ENCODE measurements at places on chromosomes 7 and 10. TPM values are rescaled to one million over a fixed set of nuclear protein-coding genes. Genes with fewer than 3 reads are reported as not detected.

The GPRIN2 gene
- total RNA-seq, result 0.09 TPM

- no peak overlapping the region for H3K4me3 ChIP-seq
- peaks cover 20% of the 10 kb centered on the region for H3K4me1 ChIP-seq
- no peak for DNase-seq
- no peaks in the 10 kb centered on the region for H3K27me3 ChIP-seq
Observed at GRCh38 chr7:129213828-129214227, 11.0 kb upstream of the AHCYL2 start.

DNA sequence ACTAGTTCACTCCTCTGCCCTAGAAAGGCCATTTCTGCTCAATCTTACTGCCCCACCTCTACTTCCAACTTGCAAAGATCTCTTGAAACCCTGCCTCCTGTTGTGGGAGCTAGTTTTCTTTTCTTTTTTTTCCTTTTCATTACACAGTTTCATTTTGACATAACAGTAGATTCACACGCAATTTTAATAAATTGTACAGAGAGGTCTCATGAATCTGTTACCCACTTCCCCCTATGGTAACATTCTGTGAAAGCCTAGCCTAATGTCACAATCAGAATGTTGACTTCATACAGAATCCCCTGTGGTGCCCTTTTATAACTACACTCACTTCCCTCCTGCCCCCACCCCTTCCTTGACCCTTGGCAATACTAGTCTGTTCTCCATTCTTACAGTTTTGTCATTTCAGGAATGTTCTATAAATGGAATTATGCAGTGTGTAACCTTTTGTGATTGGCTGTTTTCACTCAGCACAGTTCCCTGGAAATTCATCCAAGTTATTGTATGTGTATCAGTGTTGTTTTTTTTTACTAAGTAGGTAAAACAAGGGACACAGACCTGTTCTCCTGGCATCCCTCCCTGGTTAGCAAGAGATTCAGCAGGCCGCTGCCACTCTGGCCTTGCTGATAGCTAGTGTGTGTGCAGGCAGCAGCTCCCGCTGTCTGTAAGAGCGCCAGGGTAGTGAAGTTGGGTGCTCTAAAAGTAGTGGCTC, 21.5 kb downstream of the CHST3 start:
- H3K27ac ChIP-seq, result peak overlapping the region; percentile 47
- H3K4me1 ChIP-seq, result no peaks in the 10 kb centered on the region
- no peak for DNase-seq

DNA sequence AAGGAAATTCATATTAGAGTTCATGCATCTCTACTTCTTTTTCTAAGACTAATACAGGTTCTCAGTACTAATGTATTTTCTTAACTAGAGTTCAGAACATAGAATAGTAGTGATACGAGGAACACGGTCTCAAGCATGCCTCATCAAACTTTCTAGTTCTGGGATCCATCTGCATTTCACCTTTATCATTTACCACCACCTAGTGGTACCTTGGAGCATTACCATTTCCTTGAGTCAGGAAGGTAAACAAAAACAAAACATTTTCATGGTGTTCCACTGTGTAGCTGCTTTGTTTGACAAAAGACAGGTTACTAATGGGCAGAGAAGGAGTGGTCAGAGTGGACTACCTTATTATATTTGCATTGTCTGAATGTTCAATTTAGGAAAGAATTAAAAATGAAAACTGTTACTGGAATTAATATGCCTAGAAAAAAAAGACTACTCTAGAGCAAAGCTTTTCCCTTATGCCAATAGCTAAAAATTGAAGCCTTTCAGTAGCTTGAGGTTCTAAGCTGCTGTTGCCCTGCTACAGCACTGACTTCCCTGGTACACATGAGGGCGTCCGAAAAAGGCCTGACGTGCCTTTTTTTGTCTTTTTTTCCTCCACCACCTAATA, 44.5 kb downstream of the STARD3NL start:
- DNase-seq, result no peak
- H3K36me3 ChIP-seq, result peaks cover 16% of the 10 kb centered on the region
- no peak overlapping the region for H3K27ac ChIP-seq
- H3K4me3 ChIP-seq, result no peak overlapping the region
- no peaks in the 10 kb centered on the region for H3K27me3 ChIP-seq
- no peaks in the 10 kb centered on the region for H3K4me1 ChIP-seq

GRCh38 chr10:97318772-97319651, at the start of gene FRAT1:
Gene FRAT1 (plus strand): TSS chr10:97319271. CDS start chr10:97319454, 183 bp downstream.
- peaks cover 8% of the 10 kb centered on the region for H3K4me1 ChIP-seq
- H3K27me3 ChIP-seq, result no peaks in the 10 kb centered on the region
- peak within 1 kb of the TSS; percentile 100 for H3K27ac ChIP-seq
- no peaks in the 10 kb centered on the region for H3K36me3 ChIP-seq
- H3K4me3 ChIP-seq, result peak within 1 kb of the TSS; percentile 90

DNA sequence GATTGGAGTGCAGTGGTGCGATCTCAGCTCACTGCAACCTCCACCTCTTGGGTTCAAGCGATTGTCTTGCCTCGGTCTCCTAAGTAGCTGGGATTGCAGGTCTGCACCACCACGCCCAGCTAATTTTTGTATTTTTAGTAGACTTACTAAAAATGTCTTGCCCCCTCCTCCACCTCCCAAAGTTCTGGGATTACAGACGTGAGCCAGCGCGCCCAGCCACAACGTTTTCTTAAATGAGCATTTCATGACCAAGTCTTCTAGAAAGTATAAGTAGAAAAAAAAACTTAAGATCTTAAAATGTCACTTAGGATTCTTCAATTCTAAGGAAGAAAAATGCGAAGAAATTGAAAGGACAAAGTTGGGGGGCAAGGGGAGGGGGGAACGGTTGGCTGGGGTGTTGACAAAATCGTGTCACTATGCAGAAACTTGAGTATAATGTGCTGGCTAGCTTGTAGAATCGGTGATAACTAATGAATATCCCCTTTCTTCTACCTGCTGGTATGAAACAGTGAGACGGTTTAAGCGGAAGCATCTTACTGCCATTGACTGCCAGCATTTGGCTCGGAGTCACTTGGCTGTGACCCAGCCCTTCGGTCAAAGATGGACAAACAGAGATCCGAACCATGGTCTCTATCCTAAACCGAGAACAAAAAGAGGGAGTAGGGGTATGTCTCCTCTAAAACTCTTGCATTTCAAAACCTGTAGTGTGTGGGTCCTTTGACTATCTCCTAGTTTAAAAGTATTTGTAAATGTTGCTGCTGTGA, 12.7 kb downstream of the FBH1 start:
- no peaks in the 10 kb centered on the region for H3K4me1 ChIP-seq
- no peak for DNase-seq
- H3K4me3 ChIP-seq, result no peak overlapping the region
- H3K36me3 ChIP-seq, result peaks cover 6% of the 10 kb centered on the region
